NCI-H1105 treated with DMSO at 0.1 percent for 48 hours (cell line): ENCODE measurements at places on chromosomes 1 and 21.
A peak's percentile ranks its signal among the peaks of the same experiment; 100 is the strongest.

- peak; percentile 15 for DNase-seq
Observed at GRCh38 chr1:110087812-110088738, 17.6 kb upstream of the ALX3 start.

- no peak for DNase-seq
Observed at GRCh38 chr1:151822404-151822803, 9.2 kb downstream of the RORC start.

GRCh38 chr1:55215194-55216021, at the start of gene USP24:
Gene USP24, minus strand, starts transcription at chr1:55215364. Its CDS starts 251 bp downstream, at chr1:55215113.
- DNase-seq: peak; percentile 67

- no peak for DNase-seq
Observed at GRCh38 chr21:33058957-33059356, 11.0 kb upstream of the OLIG1 start.

DNA sequence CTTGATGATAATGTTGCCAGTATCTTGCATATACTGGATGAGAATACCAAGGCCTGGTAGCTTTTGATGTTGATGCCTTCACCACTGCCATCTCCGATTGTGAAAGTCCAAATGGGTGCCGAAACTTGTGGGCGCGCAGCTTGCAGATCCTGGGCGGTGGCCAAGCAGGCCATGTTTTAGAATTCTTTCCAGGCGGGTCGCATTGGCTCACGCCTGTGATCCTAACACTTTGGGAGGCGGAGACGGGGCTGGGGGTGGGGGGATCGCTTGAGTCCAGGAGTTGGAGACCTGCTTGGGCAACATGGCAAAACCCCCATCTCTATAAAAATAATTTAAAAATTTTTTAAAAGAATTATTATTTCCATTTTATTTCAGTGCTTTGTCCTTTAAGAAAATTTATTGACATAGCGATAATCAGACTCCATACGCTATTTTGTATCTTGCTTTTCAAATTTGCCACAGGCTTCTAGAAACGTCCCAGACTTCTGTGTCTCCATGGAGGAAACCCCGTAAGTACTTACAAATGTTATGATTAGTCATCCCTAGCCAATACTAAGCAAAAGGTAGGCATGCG, 592 bp upstream of the ZNF326 start:
- DNase-seq: no peak

GRCh38 chr1:67645495-67646144, 39.4 kb upstream of the GADD45A start:
- DNase-seq: no peak

DNA sequence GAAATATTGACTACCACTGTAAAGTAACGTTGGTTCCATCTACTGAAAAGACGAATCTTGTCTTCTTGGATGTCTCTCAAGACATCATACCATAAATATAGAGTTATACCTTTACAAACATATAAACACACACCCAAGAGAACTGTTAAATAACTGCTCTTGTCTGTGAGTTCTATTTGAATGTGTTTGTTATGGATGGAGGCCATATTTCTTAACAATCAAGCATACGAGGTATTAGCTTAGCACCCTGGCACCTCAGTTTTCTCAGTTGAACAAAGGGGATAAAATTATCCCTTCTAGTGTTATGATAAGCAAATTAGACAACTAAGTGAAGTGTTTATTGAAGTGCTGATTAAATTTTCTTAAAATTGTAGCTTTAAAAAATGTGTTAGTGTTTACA, 336.6 kb upstream of the ZRANB2 start:
- DNase-seq: no peak

DNA sequence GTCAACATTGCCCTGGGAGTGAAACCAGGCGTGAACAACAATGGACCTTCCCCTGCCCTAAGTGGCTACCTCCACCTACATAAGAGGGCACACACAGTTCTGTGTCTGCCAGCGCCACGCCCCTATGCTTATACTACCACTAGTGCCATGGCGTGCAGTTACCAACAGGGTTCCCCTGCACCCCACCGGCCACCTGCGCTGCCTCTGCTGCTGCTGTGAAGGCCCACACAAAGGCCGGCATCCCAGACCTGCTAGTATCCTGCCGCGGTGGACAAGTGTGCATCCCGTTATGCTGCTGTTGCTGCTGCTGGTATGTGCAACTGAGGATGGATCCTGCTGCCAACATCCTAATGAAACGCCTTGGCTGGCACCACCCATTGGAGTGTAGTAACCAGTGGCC, 75.7 kb downstream of the INTS7 start:
- DNase-seq: no peak

GRCh38 chr1:84344286-84344685, 42.8 kb downstream of the SAMD13 start:
- DNase-seq: no peak

- DNase-seq: no peak
Observed at GRCh38 chr1:63795455-63795854, 21.6 kb downstream of the ROR1 start.

- DNase-seq: peak; percentile 13
Observed at GRCh38 chr1:172826096-172826741, 167.3 kb downstream of the FASLG start.

DNA sequence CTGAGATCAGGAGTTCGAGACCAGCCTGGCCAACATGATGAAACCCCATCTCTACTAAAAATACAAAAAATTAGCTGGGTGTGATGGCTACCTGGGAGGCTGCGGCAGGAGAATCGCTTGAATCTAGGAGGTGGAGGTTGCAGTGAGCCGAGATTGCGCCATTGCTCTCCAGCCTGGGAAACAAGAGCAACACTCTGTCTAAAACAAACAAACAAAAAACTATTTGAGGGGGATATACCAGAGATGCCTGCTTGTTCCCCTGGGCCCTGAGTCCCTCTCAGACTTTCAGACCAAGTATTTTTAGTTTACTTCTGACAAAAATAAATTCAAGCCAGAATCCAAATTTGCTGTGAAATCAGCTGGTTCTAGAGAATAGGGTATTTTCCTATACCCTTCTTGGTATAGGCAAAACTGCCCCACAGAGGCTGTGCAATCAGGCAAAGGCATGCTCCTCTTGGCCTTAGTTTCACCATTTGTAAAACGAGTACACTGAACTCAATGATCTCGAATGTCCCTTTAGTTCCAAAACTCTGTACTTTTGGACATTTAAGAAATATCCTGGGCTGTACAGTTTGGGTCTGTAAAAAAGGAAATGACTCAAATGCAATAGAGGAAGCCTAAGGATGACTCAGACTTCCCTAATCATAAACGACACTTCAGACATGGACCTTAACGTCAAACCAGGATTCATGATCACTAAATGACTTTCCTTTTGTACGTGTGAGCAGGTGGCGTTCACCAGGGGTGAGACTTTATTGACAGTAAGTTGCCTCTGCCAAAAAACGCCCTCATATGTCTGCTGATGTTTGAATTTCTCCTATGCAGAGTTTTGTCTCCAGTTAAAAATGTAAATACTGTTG, 16.1 kb downstream of the ENSA start:
- peak; percentile 4 for DNase-seq

DNA sequence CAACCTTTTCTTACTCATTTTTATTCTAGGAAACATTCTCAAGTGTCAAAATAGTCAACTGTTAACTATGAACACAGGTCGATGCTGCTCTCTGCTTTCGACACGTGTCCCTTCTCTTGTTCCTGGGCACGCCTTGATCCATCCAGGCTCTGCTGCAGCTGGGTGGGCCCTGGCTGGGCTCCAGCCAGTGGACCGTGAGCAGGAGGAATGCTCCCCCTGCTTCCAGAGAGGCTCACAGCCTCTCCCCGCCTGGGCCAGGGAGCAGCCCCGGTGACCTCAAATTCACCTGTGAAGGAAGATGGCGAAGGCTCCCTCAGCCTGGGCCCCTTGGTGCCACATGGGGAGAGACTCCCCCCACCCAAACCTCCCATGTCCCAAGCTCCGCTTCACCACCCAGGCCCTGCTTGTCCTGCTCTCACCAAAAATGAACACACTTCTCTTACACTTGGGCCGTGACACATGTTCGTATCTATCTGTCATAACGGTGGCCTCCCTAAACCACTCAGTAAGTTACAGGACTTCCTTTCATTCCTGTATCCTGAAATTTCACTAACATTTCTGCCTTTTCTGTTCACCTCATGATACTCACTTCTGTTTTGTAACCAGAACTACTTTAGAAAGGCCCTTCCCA, 24.6 kb upstream of the ADARB1 start:
- DNase-seq: no peak

GRCh38 chr1:12053752-12054548, 9.2 kb upstream of the TNFRSF8 start:
- no peak for DNase-seq

DNA sequence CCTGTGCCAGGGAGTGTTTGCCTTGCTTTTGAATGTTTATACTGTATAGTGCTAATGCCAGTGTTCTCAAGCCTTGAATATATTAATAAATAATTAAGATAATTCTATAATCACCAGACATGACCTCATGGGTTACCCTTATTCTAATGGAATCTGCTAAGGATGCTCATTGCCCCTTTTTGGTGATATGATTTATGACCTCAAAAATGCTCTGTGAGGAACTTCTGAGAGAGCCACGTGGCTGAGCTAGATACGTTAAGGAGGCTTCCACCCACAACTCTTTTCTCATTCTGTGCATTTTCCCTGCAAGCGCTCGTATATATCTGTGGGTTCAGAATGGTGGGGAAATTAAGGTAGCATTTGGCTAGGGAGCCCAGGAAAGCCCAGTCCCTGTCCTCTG, 19.6 kb upstream of the SLC30A1 start:
- DNase-seq: no peak
